Progenitor cell of endocrine pancreas (in vitro differentiated cells): ENCODE measurements at places on chromosomes 12 and 14. TPM values are rescaled to one million over a fixed set of nuclear protein-coding genes. Genes with fewer than 3 reads are reported as not detected.

Gene FAR2
- total RNA-seq, result 4.8 and 8.4 TPM in 2 replicates

- DNase-seq, result no peak
Measured at GRCh38 chr12:100913872-100914592, 119.5 kb downstream of the ANO4 start.

- no peak for DNase-seq
Measured at GRCh38 chr14:96173636-96174475, 30.8 kb upstream of the BDKRB2 start.

- DNase-seq, result no peak
Measured at GRCh38 chr14:61444215-61444768, 122.9 kb downstream of the PRKCH start.

DNA sequence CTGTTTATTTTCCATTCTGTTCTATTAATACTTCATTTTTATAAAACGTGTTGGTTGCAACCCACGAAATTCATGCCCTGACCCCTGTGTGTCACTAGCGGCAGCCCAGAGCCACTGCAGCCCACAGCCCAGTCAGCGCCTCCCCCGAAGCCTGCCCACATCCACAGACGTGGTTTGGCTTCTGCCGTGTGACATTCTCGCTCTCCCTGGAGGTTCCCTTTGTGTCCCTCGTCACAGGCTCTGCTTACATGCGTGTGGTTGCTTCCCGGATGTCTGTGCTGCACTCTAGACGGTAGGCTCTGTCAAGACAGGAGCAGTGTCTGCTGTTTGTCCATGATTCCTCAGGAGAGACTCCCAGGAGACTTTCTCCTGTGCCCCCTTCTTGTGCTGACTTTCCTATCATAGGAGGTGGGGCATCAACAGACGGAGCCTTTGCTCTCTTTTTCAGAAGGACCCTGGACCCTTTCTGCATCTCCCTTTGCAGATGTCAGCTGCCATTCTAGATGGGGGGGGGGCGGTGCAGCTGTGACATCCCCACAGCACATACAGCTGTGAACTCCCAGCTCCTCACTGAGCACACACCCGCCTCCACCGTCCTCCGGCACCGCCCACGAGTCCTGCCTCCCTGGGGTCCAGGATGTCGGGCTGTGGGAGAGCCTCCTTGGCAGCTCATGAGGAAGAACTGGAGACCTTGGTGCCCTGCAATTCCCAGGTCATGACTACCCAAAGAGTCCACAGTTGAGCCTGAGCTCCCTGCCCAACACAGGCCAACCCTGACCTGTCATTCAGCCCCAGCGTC, 36.8 kb upstream of the PIWIL1 start:
- no peak for DNase-seq

Gene KRT74
- not detected in 2 replicates for total RNA-seq

- no peak for DNase-seq
Measured at GRCh38 chr12:94430304-94430703, 29.4 kb downstream of the CEP83 start.

- no peak for DNase-seq
Measured at GRCh38 chr14:22955702-22956569, 954 bp downstream of the HAUS4 start.

GRCh38 chr12:90060031-90060430, 351.4 kb upstream of the ATP2B1 start:
- DNase-seq, result no peak

DNA sequence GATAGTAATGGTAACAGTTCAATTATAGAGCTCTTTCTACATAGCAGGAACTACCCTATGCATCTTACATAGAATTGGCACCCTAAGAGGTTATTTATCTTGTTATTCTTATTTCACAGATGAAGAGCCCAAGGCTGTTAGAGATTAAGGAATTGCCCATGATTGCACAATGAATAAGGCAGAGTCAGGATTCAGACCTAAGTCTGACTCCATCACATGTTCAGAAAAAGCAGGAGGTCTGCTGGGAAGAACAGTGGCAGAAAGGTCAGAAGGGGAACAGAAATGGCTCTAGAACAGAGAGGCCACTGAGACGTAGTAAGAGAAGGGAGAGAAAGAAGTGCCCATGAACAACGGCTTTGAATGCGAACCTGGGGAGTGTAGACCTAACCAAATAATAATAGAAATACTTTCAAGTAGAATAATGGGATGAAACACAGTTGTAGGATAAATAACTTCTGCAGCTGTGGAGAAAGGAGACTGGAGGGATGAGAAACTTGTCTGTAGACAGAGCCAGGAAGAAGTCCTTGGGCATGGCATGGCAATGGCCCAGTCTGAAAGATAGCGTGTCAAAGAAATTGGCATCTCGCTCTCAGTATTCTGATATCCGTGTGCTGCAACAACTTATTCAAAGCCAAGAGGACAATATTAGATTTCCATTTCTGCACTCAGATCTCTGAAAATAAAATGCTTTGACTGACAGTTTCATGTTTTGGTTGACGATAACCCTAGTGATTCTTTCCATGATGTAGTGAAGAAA, 17.6 kb downstream of the MYBPC1 start:
- DNase-seq, result no peak

DNA sequence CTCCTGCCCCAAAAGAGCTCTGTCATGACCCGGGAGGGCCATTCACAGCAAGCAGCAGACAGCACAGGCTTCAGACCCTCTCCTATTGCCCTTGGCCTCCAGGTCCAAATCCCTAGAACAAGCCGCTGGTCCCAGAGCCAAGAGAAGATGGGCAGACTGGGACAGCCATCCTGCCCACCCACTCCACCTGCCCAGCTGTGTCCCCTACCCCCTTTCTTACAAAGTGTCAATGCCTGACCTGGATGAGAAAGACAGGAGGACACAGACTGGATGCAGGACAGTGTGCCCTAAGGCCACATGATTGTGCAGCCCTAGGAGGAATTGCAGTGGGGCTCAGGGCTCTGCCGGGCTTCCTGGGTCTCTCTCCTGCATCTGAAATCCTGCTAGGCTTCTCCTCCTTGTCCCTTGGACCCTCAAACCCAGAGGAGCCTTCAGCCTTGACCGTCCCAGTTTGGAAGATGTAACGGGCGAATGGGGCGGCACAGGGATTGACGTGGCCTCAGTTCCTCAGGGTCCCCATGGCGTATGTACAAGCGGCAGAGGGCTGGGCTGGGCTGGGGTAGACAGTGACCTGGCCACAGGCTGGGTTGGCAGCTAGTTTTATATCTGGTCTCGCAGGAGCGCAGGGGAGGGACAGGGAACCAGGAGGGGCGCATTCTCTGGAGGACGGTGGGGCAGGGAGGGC, 27.1 kb upstream of the BCDIN3D start:
- DNase-seq, result no peak

Gene MYH6
- 0.04 and 0.07 TPM in 2 replicates for total RNA-seq

Gene TAS2R8
- total RNA-seq, result 0.24 TPM in 1 of 2 replicates, not detected in the other

DNA sequence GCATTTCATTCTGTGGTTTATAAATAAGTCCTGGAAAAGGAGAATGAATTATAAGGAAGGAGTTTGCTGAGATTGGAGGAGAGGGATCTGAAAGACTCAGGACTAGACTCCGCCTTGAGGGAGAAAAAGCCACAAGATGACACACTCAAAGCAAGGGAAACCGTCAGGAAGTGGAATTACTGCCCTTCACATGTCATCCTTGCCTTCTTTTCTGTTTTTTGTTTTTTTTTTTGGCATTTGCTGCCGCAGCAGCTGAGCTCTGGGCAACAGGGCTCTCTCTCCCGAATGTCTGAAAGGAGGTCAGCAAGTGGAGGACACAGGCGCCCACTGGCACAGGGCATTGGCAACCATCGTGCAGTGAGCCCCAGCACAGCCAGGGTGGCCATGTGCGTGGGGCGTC, 344.9 kb downstream of the DPF3 start:
- no peak for DNase-seq

Gene CD4
- total RNA-seq, result 1.5 and 2.1 TPM in 2 replicates

Gene KLRB1
- total RNA-seq, result not detected in 2 replicates

- no peak for DNase-seq
Measured at GRCh38 chr12:22477166-22477893, 67.0 kb downstream of the C2CD5 start.

DNA sequence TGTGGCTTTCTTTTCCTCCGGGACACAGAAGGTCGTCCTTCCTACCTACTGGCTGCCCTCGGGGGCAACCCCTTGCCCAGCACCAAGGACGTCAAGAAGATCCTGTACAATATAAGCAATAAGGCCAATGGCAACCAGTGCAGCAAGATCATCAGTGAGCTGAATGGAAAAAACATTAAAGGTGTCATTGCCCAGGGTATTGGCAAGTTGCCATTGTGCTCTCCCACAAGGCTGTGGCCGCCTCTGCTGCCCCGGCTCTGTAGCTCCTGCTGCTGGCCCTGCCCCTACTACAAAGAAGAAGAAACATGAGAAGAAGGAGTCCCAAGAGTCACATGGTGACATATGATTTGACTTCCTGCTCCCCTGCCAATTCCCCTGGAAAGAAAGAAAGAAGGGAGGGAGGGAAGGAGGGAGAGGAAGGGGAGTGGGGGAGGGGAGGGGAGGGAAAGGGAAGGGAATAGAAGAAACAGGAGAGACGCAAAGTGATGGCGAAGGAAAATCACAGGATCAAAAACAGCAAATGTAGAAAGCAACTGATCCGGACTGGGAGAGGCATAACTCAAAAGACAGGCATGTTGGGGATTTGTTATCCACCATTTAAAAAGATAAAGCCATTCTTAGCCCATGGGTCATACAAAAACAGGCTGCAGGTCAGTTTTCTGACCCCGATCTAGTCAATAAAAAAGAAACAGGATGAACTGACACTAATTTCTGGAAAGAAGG, 61.3 kb upstream of the RESF1 start:
- no peak for DNase-seq

- no peak for DNase-seq
Measured at GRCh38 chr12:78392918-78393317, 471.7 kb upstream of the SYT1 start.

DNA sequence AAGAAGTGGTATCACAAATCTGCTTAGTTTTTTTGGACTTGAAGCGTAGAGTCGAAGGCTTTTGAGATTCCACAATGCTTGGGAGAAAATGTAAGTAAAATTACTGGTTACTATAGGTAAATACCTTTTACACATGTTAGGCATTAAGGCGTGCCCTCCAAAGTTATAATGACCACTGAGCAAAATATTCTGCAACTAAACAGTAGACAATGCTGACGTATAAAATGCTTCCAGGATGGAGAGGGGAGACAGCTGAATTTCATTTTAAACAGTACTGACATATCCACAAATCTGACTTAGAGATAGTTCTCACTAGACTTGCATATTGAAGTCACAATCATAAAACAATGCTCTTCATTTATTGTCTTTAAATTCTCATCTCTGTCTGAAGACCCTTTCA, 144.5 kb upstream of the DCN start:
- no peak for DNase-seq

- no peak for DNase-seq
Measured at GRCh38 chr14:55799508-55800095, 219.6 kb downstream of the KTN1 start.

- DNase-seq, result peak; percentile 33
Measured at GRCh38 chr12:110582276-110583136, 612 bp downstream of the PPTC7 start.

Gene CCDC177
- 0.22 and 0.24 TPM in 2 replicates for total RNA-seq

DNA sequence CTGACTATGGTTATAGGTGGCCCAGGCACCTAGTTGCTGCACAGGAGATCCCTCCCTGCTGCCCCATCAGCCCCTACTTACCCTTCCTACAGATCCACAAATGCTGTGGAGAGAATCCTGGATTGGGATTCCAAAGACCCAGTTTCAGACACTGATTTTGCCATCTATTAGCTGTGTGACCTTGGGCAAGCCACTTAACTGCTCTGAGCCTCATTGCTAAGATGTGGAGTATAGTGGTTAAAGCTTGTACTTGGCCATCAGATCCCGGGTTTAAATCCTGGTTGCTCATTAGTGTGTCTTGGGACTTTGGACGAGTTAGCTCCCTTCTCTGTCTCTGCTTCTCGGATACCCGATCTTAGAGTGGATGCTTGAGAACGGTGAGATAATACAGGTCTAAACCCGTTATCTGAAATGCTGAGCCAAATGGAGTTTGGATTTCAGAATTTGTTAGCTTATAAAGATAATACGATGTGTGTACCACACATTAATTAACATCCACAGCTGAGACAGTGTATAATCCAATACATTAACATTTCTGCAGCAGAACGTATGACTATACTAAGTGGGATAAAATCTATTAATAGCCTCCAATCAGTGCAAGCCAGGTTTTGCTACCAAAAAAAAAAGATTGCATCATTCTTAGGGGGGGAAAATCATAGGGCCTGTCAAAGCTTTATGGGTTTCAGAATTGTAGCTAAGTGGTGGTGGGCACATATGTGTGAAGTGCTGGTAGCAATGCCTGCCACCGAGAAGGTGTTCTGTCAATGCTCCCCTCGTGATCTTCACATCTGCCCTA, 16.0 kb downstream of the PROX2 start:
- no peak for DNase-seq

Gene GPR68
- 0.31 and 0.87 TPM in 2 replicates for total RNA-seq

- no peak for DNase-seq
Measured at GRCh38 chr14:30651937-30652336, 29.8 kb downstream of the SCFD1 start.

Gene STON2
- 73.6 and 77.2 TPM in 2 replicates for total RNA-seq

Gene CAPZA3
- total RNA-seq, result 0.29 and 0.36 TPM in 2 replicates

DNA sequence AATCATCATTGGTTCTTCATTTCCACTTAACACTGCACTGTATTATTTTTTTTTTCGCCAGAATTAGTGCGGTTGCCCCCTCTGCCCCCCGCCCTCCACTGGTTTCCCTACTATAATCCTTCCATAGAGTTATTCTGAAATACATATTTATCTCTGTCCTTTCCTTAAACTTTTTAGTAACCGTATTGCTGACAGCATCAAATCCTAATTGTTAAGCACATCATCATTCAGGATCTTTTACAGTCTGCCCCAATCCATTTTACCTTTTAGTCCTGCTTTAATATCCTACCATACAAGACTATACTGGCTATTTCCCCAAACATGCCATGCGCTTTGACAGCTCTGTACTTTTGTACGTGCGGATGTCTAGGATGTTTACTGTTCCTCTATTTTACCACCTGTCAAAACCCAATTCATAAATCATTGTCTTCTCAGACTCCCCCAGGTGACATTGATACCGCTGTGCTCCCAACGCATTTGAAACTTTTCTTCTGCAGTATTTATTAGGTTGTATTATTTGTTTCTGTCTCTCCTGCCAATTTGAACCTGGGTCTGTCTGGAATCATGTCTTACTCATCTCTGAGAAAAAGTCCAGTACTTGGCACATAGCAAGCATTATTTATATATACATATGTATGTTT, 1.0 kb downstream of the FGFR1OP2 start:
- no peak for DNase-seq

Gene SERPINA9
- not detected in 2 replicates for total RNA-seq

DNA sequence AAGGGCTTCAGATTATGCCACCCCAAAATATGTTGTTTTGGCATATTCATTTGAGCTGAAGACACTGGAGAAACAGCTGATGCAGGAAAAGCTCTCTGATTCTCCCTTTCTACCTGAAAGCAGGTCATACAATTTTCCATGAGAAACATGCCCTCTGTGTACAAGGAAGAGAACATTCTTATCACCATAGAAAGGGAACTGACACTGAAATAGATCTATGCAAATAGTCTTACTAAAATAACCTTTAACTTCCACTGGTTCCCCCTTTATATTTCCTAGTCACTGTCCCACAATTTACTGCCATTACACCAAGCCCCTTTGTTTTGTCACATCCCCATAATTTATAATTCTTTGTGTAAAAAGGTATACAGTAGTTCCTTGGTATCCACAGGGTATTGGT, 9.6 kb upstream of the PHC1 start:
- no peak for DNase-seq
